Posterior cingulate gyrus (tissue), 11 donors: ENCODE measurements at places on chromosomes 2 and 18.

DNA sequence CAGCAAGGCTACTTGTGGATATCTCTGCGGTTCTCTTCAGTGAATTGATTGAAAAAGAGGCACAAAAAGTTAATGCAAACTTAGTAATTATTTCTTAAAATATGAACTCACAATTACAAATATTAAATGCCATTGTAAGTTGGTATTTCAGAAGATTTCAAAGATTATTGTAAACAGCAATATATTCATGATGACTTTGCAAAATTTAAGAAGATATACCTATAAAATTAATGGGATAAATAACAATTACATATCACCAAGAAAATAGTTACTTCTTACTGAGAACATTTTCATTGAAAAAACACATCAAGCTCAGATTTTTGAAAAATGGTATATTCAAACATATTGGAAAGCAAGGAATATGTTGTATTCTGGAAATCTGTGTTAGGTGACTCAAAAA lies 482.0 kb upstream of the LRRTM1 start:
- no peak for DNase-seq

DNA sequence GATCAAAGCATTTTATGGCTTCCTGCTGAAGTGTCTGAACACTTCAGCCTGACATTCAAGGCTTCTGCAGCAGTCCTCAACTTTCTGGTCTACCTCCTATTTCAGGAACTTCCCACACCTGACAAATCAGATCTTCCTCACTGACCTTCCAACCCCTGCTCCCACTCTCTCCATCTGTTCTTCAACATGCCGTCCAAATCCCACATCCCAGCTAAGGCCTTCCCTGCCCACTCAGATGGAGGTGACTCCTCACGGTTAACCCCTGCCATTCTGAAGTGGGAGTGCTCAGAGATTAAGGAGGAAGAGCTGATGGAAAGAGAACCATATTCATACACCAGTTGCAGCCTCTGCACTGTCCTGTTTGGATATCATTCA lies 104.8 kb downstream of the POLR1A start:
- no peak for DNase-seq

GRCh38 chr2:211837706-211838105 lies 700.9 kb downstream of the ERBB4 start:
- DNase-seq, result no peak

DNA sequence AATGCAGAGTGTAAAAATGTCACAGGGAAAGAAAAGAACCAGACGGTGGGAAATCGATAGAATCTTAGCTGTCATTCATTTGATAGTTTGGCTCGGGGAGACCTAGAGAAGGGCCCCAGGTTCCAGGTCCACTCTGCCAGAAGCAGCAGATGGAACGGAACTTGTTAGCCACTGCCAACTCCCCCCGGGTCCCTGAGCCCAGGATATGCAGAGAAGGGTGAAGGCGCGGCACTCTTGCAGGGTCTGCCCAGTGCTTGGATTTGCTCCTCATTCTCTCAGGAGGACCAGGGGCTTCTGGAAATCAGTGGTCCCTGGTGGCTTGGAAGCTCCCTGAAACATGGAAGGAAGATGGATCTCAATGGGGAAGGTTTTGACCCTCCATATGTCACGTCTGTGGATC lies 11.6 kb upstream of the XDH start:
- DNase-seq, result no peak

GRCh38 chr2:31944828-31945571 lies 65.8 kb downstream of the MEMO1 start:
- DNase-seq, result no peak

GRCh38 chr2:208142240-208142924 lies 3.6 kb downstream of the CRYGB start:
- no peak for DNase-seq
